HuH-7.5 (cell line): ENCODE measurements at places on chromosomes 1 and 21.
A peak's percentile ranks its signal among the peaks of the same experiment; 100 is the strongest.

GRCh38 chr1:232921381-232921780 lies 29.0 kb upstream of the NTPCR start:
- DNase-seq, result no peak

DNA sequence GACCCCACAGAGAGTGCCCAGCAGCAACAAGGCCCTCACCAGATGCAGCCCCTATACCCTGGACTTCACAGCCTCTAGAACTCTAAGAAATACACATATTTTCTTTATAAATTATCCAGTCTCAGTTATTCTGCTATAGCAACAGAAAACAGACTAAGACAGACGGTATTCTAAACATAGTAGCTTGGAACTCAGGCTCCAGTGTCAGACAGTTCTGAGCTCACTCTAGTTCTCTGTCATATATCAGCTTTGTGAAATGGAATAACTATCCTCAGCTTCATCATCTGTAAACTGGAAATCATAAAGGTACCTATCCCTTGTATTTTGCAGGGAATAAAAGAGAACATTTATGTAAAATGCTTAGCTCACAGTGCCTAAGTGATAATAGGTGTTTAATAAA lies 127.4 kb downstream of the GLUL start:
- DNase-seq, result no peak

DNA sequence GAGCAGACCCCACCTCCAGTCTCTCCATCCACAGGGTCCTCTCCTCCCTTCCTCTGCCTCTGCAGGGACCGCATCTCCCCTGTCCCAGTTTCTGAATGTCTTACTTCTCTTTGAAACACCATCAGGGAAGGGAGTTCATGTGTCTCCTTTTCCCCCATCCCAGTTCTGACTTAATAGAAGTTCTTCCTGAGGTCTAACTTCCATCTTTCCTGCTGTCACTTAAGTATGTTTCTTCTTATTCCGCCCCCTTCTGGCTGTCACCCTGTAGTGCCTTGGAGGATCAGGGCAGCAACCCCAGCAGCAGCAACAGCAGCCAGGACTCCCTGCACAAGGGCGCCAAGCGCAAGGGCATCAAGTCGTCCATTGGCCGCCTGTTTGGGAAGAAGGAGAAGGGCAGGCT lies 29.3 kb downstream of the MYOG start:
- no peak for DNase-seq

GRCh38 chr21:42289926-42290325 lies 25.3 kb downstream of the TFF3 start:
- no peak for DNase-seq

DNA sequence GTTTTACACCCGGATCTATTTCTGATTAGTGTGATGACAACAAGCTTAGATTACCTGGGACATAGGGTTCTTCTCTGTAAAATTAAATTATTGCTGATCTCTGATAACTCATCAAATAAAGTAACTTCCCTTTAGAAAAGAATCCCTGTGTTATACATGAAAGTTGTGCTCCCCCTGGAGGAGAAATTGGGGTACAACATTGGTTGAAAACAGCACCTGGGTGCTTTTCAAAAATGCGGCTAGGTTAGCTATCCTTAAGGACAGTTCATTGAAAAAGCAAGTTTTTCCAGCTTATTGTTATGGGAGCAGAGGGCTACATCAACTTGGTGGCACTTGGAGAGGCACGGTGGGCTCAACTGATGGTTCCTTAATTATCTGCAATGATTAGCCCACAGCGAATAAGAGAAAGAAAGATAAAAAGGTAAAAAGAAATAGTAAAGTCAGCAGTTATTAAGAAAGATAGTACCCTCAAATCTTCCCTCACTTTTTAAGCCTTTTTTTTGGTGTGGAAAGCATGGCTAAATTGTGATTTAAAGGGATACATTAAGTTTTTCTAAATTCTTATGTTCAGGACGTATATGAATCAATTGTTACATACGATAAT lies 97.8 kb downstream of the FMN2 start:
- DNase-seq, result peak; percentile 19

DNA sequence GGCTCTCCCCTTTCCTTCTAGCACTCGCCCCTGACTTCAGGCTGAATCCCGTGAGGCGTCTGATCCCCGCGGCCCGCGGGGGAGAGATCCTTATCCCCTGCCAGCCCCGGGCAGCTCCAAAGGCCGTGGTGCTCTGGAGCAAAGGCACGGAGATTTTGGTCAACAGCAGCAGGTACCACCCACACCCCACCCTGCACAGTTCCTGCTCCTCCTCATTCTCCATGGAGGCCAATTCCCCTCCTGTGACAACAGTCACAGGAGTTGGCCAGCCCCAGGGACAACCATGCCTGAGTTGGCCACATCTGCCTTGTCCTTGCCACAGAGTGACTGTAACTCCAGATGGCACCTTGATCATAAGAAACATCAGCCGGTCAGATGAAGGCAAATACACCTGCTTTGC lies 20.0 kb downstream of the TMEM81 start:
- no peak for DNase-seq

DNA sequence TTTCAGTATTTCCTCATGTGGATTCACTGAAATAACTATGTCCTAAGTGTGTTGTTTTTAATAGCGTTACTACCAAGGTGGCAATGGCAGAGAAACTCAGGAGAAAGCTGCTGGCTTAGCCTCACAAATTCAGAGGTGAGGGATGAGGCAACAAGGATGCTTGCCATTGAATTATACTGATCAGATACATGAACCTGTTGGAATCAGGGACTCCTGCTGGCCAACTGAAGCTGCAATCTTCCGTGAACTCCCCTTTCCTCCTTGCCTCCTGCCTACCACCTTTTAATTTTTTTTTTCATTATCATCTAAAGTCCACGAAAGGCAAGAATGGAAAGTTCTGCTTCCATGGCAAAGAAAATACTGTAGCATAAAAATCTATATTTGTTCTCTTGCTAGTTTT lies 254.7 kb downstream of the NFIA start:
- no peak for DNase-seq

DNA sequence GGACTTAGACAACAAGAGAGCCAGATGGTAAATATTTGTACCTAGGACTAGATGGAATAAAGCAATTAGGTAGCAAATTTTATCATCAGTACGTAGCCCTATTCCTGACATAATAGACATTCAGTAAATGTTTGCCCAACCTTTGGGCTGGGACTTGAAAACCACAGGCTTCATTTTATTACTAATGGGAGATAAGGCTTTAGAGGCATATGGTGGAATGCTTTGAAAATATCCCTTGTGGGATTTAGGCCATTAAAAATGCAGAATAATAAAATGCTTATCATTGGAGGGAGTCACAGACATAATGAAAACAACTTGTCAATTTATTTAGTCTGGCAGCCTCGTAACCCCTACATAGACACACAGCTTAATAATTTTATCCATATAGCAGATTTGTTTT lies 296.1 kb upstream of the SPAG17 start:
- DNase-seq, result no peak

- no peak for DNase-seq
Measured at GRCh38 chr1:3742439-3743298, 9.6 kb upstream of the CCDC27 start.

DNA sequence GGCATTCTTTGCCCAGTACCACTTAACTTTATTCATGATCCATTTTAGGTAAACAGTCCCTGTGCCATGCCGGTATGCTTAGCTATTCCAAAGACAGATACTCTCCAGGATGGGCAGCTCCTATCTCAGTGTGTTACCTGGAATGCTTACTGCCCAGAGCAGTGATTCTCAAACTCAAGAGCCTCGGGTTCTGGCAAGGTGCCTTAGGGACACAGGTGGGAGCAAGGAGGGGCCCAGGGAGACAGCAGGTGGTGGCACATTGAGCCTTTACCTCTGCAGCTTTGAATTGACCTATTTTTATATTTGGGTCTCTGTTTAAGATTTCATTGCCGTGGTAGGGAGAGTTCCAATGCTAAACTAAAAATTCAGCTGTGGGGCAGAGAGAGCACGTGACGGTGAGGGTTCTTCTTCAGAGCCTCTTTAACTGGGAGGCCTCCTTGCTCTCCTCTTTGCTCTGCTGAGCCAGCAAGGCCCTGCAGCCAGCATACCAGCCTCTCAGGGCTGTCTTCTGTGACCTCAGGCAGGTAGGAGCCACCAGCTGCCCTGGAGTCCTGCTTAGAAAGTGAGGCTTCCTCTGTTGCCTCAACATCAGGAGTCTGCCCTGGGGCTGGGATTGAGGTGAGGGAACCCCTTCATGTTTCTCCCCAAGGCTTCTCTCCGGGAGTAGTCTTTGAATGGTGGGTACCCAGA lies 20.2 kb downstream of the PHGDH start:
- no peak for DNase-seq

DNA sequence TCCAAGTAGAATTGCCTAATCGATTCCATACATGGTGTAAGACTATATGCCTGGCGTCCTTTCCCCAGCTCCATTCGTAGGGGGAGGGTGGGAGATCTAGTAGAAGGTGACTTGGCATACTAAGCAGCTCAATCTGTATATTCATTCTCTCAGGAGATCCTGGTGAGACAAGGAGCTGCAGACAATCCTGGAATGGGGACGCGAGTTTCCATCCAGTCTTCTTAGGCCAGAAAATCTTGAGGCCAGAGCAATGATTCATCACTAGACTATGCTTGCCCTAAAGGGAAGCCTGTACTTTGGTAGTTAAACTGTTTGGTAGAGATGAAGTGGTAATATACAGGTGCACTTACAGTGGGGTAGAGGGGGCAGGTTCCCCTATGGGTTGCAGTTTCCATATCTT lies 468.7 kb downstream of the ADGRL2 start:
- peak; percentile 3 for DNase-seq
